NCI-H226 (cell line): ENCODE measurements at places on chromosomes 2 and 18.
A peak's percentile ranks its signal among the peaks of the same experiment; 100 is the strongest.

DNA sequence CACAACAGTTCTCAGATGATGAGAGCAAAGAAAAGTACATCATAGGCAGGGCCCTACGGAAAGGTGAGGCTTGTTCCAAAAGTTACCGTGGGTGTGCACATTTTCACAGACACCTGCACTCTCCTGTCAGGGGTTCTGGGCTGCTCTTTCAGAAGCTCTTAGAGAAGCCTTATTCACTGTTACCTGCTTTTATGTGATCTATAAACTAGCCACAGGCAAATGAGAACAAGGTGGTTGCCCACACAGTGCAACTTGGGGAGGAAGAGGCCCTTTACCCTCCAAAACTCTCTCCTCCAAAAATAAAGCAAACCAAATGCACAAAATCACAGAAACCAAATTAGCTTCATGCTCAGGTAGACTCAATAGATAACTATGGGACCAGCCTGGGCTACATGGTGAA is 11.1 kb upstream of the CUL3 start:
- DNase-seq: no peak

DNA sequence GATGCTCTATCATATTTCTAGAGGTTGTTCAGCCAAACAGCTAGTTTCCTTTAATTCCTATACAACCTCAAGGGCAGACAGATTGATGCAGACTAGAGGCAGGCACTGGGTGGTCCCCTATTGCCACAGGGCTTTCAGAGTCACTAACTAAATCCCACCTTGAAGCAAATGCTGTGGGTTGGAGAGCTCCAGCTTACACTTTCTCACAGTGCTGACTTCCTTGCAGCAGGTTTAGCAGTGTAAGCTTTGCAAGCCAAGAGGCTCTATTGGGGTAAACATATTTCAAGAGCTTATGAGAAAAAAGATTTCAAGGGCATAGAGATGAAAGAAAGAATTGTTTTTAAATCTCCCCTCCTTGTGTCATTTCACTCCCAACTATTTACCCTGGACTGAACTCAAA is 366.5 kb upstream of the CRIM1 start:
- DNase-seq: no peak

- no peak for DNase-seq
Measured at GRCh38 chr2:58334414-58334813, 93.3 kb upstream of the FANCL start.

- DNase-seq: no peak
Measured at GRCh38 chr2:180319586-180320405, 312.7 kb upstream of the CWC22 start.

GRCh38 chr2:209648714-209649113 is 122.9 kb upstream of the UNC80 start:
- peak; percentile 20 for DNase-seq

GRCh38 chr2:121237980-121238665 is 46.9 kb downstream of the TFCP2L1 start:
- no peak for DNase-seq

- DNase-seq: peak; percentile 96
Measured at GRCh38 chr2:112623913-112624777, 21.6 kb upstream of the SLC20A1 start.

- DNase-seq: no peak
Measured at GRCh38 chr2:238505119-238505891, 78.6 kb downstream of the ASB1 start.

GRCh38 chr2:44450082-44450481 is 88.3 kb downstream of the CAMKMT start:
- no peak for DNase-seq

DNA sequence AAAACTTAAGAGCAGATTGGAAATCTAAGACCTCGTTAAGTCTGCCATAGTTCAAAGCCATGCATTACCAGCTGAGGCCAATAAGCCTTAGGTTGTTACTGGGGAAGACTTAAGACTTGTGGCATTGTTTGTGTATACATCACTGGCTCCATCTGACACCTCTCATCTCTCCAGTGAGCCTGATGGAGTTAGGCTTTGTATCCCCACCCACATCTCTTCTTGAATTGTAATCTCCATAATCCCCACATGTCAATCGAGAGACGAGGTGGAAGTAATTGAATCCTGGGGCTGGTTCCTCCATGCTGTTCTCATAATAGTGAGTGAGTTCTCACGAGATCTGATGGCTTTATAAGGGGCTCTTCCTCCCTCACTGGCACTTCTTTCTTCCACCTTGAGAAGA is 404.6 kb downstream of the ARHGAP15 start:
- DNase-seq: no peak

DNA sequence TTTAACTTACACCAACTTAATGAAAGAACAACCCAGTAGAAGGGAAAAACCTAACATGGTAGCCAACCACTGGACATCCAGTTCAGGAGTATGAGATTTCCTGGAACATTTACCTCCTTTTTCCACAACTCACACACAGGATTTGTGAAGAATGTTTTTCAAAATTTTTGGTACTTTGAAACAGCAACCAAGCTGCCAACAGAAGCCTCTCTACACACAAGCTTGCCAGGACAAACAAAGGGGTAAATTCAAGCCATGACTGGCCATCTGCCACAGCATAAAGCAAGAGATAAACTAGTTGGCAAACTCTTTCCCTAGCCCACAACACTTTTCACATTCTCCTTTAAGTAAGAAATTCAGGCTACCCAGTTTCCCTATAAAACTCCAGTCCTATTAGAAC is 21.4 kb downstream of the MGAT4A start:
- DNase-seq: no peak

DNA sequence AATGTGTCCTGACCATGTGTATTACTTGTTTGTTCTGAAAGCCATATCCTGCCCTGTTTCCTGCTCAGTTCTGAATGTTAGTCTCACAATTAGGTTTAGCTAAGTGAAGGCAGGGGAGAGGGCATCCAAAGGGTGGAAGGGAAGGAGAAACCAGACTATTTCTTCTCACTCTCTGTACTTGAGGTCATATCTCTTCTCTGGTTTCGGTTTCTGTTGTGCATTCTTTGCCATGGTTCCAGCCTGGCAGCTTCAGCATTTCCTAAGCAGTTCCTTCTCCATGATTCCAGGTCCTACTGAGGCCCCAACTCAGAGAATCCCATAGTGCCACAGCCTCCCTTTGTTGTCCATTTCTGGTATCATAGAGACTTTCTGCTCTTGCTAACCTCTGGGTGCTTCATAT is 40.3 kb upstream of the HNMT start:
- DNase-seq: no peak

DNA sequence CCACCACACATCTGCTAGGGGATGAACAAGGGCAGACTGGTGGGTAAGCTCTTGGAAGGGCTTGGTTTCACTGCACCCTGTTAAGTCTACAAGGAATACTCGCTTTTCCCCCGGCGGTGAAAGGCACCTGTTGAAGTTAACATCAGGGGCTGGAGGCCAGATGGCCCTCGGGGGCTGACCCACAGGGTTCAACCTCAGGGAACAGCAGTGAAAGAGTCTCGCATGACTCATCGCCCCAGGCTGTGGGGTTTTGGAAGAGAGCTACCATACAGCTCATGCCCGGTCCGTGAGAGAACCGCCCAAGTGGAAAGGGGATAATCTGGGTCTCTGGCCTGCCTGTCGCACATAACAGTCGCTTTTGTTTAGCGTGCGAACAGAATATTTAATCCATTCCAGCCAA is 748.0 kb downstream of the DPP10 start:
- no peak for DNase-seq

DNA sequence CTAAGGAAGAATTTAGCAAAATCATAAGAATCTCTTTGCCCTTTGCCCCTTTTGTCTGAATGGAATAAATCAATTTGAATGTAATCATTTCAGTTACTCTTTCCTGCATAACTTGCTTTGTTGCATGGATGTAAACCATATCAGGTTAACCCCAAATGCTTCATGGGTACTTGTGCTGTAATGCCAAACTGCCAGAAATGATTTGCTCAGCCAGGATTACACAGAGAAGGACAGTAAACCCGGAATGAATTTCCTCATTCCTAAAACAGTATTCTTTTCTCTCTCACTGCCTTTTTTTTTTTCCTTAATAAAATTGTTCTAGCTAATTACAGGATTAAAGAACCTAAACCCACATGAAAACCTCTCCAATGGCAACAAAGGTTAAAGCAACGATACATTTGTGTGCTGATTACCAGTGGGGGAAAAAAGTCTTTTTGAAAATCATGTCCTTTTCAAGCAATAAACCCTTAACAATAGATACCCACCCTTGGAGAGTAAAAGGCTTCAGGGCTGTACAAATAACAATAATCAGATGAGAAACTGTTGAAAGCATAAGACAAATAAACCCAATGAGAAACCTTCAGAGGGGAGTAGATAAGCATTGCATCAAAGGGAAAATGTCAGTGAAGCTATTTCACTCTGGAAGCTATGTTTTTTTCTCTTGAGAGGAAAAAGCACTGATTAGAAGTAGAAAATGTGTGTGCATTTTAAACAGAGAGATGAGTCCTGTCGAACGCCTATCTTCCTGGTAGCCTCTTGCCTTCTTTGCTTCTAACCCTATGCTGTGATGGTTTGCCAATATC is 275.3 kb downstream of the CDH2 start:
- no peak for DNase-seq
